ENCODE measurements at places on chromosomes 11 and 22.

- DNase-seq = no peak
Measured at GRCh38 chr11:72607496-72607895, 66.7 kb downstream of the PDE2A start.

GRCh38 chr22:48301421-48301820 is 1526.3 kb downstream of the BRD1 start:
- no peak for DNase-seq

DNA sequence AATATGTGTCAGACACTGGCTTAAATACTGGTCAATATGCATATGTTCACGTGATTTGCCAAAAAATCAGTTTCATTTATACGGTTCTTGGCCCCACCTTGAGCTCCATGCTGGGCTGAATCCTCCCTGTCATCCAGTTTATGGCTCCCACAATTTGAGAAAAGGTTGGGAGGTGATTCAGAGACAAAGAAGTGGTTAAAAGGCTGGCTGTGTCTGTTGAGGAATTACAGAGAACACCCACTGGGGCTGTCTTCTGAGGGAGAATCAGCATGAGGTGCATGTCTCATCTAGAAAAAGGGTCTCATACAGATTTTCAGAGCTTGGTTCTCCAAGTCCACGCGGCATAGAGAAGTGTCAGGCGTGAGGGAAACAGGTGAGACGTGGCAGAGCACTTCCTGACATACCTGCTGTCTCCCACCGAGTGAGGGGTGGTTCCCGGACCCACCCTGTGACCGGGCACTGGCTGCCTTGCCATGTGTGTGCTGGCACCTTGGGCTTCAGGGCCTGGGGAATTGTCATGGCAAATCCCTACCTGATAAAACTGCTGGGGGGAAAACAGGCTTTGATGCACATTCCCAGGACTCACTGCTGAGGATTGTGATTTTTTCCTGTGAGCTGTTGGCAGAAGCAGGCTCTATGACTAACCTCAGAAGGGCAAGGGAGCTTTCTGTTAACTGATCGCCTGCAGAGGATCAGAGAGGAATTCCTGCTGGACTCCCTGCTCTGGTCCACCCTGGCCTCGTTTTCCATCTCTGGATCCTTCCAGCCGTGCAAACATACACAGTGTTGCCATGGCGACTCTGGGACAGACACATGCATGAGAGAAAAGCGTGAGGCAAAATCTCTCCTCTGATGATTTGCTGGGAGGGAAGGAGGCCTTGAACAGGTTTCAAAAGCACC is 223.6 kb downstream of the ADAMTS15 start:
- no peak for DNase-seq

- DNase-seq = no peak
Measured at GRCh38 chr11:72793076-72793424, 797 bp downstream of the STARD10 start.

- no peak for DNase-seq
Measured at GRCh38 chr11:129969920-129970319, 32.7 kb downstream of the PRDM10 start.

GRCh38 chr11:43907028-43907975 is 26.7 kb downstream of the ALKBH3 start:
- no peak for DNase-seq

- no peak for DNase-seq
Measured at GRCh38 chr22:29914165-29914564, 31.2 kb downstream of the MTMR3 start.

- DNase-seq = no peak
Measured at GRCh38 chr11:126619516-126619915, 264.0 kb downstream of the ST3GAL4 start.

- no peak for DNase-seq
Measured at GRCh38 chr22:45314786-45315185, 5.1 kb downstream of the FAM118A start.

- no peak for DNase-seq
Measured at GRCh38 chr11:130023204-130023603, 20.6 kb upstream of the PRDM10 start.

GRCh38 chr11:2525166-2525861 is 80.5 kb downstream of the KCNQ1 start:
- DNase-seq = no peak

- no peak for DNase-seq
Measured at GRCh38 chr11:101202614-101203013, 73.0 kb upstream of the PGR start.

- DNase-seq = no peak
Measured at GRCh38 chr11:133559833-133560471, 27.7 kb upstream of the OPCML start.

GRCh38 chr11:92227230-92227814 is 2.7 kb downstream of the FAT3 start:
- no peak for DNase-seq

DNA sequence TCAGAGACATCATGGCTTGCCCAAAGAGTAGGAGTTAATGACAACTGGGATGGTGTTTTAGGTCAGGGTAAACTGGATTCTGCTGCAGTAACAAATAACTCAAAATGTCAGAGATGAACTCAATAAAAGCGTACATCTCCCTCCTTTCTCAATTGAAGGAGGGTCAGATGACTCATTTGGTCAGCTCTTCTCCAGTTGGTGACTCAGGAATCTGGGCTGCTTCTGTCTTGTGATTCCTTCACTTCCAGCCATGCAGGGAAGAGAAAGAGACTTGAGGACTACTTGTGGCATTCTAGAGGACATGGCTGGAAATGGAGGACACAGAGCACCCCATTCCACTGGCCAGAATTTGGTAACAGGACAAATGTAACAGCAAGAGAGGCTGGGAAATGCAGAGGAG is 3.2 kb upstream of the SYT13 start:
- DNase-seq = no peak

DNA sequence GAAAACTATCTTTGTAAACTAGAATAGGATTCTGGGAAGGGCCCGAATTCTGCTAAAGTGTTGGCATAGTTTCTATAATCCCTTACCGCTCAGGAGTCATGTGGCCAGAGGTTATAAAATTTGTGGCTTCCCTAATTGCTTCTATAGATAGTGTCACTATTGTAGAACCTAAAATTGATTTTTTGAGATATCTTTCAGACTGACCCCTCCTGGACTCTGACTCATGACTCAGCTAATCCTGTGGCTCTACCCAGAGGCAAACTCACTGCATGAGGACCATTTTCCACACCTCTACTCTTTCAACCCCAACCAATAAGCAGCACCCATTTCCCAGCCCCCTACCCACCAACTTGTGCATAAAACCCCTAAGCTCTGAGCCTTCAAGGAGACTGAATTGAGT is 61.8 kb upstream of the PRSS23 start:
- no peak for DNase-seq

GRCh38 chr11:125433454-125434121 is 62.5 kb downstream of the FEZ1 start:
- DNase-seq = no peak

DNA sequence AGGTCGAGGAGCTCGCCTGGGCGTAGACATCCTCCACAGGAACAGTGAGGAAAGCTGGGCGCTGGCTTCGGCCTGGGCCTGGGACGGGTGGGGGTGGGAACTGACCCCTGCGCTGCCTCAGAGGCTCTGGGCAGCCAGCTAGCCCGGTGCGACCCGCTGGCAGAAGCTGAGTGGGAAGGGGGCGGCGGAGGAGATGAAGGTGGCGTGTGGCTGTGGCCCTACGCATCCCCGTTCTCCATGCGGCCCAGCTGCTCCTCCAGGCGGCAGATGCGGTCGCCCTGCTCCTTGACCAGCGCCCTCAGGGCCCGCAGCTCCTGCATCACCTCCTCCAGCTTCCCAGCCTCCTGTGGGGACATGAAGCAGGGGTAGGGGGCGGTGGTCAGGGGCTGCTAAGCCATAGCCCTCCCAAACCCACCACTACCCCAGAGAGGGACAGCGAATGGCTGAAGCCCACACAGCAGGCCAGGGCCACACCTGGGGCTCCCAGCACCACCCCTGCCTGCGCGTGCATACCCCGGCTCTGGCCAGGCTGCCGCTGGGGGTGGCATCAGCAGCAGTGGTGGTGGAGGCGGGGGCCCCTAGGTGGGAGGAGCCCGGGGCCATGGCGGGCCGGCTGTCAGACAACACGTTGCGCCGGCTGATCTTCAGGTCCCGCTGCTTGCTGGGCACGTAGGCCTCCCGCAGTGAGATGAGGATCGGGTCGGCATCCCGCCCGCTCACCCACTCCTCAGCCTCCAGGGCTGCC is 848 bp upstream of the PTPRCAP start:
- DNase-seq = no peak

DNA sequence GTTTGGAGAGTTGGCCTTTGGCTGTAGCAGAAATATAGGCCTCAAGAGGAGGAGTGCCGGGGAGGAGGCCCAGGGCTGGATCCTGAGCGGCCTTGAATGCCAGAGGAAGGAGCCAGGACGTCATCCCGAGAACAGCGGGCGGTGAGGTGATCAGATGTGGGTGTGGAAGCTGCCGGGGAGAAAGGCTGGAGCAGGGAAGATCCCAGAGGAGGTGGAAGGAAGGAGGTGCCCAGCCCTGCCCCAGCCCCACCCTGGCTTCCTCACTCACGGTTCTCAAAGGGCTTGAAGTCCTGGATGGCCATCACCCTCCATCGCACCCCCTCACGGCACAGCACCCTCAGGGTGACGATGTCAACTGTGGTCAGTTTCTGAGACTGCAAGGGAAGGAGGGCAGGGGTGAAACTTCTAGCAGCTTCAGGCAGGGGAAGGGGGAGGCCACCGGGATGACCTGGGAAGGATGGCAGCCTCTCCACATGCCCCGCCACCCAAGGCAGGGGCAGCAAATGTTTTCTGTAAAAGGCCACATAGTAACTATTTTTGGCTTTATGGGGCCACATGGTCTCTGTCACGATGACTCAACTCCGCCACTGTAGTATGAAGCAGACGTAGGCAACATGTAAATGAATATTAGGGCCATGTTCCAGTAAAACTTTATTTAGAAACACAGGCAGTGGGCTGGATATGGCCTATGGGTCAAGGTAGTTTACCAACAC is 10.7 kb downstream of the IL2RB start:
- DNase-seq = no peak

DNA sequence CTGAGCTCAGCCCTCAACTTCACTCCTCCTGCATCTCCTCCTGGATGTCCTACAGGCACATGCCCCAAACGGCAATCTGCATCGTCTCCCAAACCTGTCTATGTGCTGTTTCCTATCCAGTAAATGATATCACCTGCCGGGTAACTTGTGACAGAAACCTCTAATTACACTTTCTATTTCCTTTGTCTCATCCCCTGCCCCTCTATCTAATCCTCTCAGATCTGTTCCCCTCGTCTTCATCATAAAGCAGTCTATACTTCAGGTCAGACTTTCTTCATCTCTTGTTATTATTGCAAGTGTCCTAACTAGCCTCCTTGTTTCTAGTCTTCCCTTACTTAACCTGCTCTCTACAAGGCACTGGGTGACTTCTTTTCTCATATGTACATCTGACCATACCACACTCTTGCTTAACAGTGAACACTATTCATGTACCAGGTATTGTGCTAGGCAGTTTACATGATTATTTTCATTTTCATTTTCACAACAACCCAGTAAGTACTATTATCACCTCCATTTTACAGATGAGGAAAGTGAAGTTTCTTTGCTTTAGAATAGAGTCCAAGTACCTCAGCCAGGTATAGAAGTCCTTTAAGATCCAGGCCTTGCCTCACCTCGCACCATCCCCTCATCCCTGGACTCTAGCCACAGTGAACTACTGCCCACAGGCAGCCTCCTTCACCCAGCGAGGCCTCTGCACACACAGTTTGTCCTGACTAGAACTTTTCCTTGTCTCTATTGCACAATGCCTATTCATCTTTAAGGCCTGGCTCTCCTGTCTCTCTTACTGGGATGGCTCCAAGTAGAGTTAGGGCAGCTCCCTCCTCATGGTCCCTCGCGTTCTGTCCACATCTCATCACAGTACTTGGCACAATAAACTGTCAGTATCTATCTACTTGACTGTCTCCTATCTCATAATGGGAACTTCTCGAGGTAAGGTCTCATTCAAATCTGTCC is 22.1 kb upstream of the UCP3 start:
- DNase-seq = no peak

DNA sequence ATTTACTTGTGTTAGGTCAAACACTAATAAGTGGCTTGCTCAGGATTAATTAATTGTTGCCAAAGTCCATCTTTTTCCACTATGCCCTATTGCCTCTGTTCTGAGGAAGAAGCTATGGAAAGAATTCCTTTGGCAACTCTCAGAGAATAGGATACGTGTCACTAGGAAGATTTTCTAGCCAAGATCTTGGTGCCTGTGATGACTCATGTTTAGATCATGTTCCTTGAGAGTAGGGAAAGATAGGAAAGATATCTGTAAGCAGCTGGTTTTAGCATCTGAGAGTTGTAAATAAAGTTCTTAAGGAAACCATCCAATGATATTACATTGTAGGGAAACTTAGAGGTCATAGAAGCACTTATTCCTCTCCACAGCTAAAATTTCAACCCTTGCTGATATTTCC is 15.7 kb downstream of the SLN start:
- DNase-seq = no peak

DNA sequence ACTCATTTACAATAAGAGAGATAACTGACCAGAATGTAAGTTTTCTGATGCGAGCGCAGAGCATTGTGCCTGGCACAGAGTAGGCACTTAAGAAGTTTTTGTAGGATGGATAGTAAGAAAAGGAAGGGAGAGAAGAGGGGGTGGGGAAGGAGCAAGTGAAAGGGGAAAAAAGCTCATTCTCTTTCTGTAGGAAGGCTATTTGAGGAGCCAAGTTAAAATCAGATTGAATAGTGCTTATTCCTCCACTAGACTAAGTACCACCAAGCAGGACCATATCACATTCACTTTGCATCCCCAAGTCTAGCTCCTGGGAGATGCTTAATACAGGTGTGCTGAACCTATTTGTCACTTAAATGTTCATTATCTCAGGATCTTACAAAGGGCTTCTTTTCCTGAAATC is 14.1 kb upstream of the CRKL start:
- DNase-seq = no peak

GRCh38 chr22:23376256-23376655 is 195.9 kb downstream of the BCR start:
- DNase-seq = no peak

DNA sequence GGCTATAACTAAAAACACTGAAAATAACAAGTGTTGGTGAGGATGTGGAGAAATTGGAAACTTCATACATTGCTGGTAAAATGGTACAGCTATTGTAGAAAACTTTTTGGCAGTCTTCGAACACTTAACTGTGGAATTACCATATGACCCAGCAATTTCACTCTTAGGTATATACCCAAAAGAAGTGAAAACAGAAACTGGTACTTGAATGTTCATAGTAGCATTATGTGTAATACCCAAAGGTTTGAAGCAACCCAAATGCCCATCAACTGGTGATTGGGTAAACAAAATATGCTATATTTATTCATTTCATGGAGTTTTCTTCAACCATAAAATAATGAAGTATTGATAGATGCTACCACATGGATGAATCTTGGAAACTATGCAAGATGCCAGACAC is 40.8 kb upstream of the FTH1 start:
- DNase-seq = no peak

GRCh38 chr11:16977136-16977993 is 36.8 kb downstream of the PLEKHA7 start:
- DNase-seq = no peak

- no peak for DNase-seq
Measured at GRCh38 chr11:97356144-97356543, 966.3 kb downstream of the JRKL start.

- no peak for DNase-seq
Measured at GRCh38 chr22:48217596-48217995, 1455.1 kb downstream of the TBC1D22A start.

GRCh38 chr22:43249789-43250471 is 63.0 kb upstream of the TTLL12 start:
- no peak for DNase-seq
